ENCODE measurements at places on chromosomes 6 and 20.
A peak's percentile ranks its signal among the peaks of the same experiment; 100 is the strongest.

- no peak for DNase-seq
Measured at GRCh38 chr6:35044145-35044745, 96.9 kb downstream of the TCP11 start.

DNA sequence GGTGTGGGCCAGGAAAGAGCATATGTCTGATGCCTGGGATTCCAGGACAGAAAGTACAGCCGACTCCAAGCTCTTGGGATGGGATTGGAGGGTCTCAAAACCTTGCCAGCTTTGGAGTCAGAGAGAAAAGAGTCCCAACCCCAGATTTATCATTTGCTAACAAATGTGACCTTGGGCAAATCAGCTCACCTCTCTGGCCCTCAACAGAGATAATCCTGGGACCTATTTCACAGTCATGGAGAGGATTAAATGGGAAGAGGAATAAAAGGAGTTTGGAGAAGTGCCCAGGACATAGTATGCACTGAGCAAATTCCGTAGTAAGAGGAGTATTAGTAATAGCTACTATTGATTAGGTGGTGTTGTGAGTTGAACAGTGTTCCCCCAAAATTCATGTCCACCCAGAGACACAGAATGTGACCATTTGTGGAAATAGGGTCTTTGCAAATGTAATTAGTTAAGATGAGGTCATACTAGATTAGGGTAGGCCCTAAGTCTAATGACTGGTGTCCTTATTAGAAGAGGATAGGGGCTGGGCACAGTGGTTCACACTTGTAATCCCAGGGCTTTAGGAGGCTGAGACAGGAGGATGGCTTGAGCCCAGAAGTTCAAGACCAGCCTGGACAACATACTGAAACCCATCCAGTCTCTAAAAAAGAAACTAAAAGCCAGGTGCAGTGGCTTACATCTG is 17.1 kb downstream of the RIPOR3 start:
- DNase-seq: no peak

DNA sequence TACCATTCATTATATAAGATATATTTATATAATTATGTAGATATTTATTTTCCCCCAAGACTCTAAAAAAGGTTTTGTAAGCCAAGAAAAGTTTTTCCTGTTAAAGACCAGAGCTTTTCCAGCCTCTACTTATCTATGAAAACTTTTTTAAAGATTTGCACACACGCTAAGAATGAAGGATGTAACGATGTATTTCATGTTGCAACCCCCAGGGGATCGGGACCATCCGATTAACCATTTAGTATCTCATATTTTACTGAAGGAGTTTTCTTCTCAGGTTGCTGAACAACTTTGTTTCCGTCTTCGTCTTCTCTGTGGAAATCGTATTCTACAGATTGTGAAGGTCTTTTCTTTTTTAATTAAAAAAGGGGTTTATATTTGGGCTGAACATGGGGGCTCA is 70.0 kb upstream of the SASH1 start:
- DNase-seq: no peak

DNA sequence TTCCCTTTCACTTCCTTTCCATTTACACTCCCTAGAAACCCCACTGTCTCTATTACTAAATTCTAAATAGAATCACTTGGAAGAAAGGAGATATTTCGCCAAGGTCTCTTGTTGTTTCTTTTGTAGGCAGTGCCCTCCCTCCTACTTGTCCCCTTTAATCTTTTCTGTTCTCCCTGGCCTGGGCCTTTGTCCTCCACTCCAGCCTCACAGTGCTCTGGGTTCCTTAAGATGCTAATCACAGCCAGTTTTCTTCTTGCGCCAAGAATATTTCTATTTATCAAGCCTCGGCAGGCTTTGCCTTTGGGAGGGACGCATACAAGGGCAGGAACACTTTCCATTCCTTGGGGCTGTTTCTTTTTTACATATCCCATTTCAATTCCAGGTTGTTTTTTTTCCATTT is 520.6 kb upstream of the CHD6 start:
- no peak for DNase-seq

DNA sequence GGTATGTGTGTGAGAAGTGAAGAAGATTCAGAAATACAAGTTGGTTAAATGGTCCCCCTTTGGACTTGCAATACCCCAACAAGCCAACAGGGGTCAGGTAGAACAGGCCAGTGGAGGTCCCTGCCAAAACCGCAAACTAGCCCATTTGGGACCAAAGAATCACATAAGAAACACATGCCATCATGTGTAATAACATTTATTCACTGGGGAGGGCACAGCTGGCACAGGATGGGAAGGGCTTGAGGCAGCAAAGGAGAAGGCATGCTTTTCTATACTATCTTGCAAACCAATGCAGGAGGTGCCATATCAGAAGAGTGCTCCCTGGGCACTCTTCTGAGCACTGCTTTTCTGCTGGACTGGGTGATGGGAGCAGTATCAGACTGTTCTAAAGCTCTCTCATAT is 116.1 kb upstream of the TRAF3IP2 start:
- peak; percentile 13 for DNase-seq

GRCh38 chr6:41257369-41258195 is 28.9 kb downstream of the TREM1 start:
- no peak for DNase-seq

DNA sequence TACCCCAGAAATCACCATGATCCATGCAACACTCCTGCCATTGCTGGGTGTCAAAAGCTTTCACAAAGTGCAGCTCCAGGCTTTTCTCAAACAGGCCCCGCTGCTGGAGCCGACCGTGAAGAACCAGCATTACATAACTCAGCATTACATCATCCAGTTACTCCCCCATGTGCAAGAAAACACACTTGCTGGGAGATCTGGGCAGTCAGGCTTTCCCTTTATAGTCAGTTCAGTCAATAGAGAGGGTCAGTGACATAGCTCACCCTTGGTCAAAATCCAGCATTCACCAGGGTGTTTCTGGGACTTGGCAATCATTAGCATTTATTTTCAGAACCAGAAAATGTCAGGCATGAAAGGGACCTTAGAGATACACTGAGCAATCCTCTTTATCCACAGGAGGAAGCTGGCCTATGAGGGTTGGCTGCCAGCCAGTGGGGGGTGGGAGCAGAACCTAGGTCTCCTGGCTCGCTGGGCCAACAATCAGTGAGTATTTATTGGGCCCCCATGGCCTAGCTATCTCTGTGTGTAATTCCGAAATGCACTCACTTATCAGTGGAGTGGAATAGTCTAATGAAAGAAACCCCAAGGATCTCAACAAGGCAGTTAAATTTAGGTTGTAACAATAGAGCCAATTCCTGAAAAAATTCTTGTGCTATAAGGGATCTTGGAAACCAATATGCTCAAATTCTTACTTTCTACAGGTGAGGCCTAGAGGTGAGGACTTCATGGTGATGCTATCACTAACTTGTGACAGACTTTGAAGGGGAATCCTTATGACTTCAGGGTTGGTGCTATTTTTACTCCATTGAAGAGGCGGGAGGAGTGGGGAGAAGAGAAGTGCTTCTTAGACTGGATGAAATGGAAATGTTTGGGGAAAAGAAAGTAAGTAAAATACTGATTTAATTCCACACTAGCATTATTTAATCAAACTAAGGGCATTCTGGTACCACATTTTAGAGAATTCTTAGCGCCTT is 54.6 kb downstream of the LYRM4 start:
- DNase-seq: no peak

DNA sequence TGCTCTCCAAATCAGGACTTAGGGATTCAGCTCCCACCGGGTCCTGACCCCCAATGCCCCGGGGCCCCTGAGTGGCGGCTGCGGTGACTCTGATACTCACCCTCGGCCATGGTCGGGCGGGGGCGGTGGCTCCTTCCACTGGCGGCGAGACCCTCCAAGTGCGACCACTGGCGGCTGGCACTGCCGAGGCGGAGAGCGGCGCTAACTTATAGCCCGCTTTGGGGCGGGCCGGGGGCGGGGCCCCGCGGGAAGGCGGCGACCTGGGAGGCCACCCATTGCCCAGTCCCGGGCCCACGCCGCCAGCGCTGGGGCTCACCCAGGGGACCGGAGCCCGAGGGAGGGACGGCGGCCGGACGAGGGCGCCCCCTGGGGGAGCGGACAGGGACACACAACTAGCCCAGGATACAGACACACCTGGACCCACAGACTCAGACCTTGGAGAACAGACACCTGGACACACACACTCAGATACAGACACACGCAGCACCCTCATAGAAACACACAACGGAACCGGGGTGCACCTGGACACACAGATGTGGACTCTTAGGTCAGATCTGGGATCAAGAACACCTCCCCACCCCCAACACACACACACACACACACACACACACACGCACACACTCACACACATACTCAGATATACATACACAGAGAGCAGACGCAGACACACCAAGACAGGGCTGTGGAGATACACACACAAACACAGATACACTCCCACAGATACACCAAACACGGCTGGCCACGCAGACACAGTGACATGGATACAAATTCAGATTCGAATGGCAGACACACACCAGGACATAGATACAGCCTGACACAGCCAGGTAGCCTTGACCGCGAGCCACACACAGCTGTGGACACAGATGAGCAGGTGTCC is at the start of gene TGM2:
TGM2 (minus strand) TSS at position 182 of the 877 bp plus-strand sequence; CDS start at position 110, 72 bp downstream.
- DNase-seq: no peak

DNA sequence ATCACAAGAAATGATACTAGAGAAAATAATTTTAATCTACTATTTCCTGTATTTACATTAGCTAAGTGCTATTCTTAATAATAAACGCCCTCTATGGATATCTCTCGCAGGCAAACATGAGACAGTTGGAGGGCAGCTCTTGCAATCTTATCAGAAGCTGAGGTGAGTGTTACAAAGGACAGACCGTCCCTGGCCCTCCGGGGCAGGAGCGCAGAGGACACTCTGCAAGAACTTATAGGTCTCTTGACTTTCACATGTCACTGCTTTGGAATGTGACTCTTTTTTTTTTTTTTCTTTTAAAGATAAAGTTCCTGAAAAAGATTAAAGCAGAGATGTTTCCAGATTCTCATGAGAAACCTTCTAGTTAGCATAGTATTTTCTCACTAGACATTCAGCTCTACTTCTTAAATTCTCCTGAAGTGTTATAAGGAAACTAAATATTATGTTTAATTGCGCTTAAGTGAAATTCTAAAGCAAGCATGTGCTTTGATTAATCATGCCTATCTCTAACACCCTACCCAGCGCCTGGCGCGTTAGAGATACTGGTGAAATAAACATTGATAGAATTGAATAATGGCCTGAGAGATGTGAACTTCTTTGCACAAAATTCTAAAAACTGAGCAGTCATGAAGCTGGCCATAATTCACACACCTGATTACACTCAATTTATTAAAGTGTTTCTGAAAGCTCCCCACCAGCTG is 57.4 kb downstream of the SYTL3 start:
- DNase-seq: peak; percentile 89

GRCh38 chr20:59832406-59833363 is 100.8 kb downstream of the SYCP2 start:
- DNase-seq: no peak

DNA sequence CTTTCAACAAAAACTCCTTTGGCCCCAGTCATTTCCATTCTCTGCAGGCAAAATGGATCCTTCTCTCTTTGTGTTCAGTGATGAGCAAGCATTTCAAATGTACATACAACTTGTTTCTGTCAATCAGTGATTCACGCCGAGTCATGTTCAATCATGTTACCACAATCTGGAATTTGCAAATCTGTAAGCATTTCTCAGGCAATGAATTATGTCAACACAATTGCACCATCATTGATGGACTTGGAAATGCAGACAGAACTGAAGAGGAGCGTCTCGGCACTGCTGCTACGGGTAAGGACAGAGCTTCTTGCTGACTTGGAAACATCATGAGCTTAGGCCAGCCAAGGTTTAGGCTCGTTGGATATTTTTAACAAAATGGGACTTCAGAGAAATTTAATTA is 132.8 kb upstream of the AGPAT4 start:
- DNase-seq: peak; percentile 39

GRCh38 chr6:126143761-126144251 is 157.5 kb downstream of the TRMT11 start:
- DNase-seq: no peak

GRCh38 chr20:16014436-16014835 is 558.8 kb downstream of the KIF16B start:
- no peak for DNase-seq

DNA sequence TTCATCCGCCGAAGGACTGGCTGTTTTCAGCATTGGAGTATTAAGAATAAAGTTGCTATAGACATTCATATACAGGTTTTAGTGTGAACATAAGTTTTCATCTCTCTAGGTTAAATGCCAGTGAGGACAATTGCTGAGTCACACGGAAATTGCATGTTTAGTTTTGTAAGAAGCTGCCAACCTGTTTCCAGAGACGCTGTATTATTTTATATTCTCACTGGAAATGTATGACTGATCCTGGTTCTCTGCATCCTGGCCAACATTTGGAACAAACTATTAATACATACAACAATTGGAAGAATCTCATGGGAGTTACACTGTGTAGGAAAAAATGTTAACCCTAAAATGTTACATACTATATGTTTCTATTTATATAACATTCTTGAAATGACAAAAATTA is 16.7 kb upstream of the TGM6 start:
- no peak for DNase-seq

DNA sequence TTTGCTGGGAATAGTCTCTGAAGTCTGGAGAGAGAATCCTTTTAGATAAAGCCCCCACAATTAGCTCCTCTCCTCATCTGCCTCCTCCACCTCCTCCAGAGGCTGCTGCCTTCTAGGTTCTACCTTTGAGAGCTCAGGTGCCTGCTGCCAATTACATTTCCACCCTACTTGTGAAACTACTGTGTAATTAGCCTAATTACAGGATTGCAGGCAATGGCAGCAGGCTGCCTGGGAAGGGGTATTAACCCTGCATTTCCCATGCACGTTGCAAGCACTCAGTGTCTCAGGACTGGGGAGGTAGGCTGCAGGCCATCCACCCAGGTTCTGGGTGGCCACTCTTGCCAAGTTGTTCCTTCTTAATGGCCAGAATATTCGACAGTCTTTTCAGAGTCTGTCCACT is 215.6 kb upstream of the ZNF217 start:
- DNase-seq: no peak

- no peak for DNase-seq
Measured at GRCh38 chr6:33888664-33889200, 84.9 kb upstream of the MLN start.

- DNase-seq: peak; percentile 56
Measured at GRCh38 chr6:117449549-117450439, 24.1 kb upstream of the ROS1 start.

DNA sequence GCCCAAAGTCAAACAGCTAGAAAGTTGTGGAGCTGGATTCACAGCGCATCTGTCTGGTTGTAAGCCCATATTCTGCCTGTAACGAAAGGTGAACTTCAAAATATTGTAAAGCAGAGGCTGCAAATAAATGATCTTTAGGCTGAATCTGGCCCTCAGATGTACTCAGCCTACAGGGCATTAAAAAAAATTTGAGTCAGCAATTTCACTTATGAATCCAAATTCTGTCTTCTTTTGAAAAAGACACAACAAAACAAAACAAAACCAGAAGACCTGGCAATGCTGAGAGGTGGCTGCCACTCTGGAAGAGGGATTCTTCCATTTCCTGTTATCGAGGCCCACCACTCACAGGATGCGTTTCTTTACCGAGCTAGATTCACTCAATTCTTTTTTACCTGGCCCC is 7.1 kb downstream of the LAMA4 start:
- no peak for DNase-seq

- no peak for DNase-seq
Measured at GRCh38 chr6:43977404-43978111, 149.7 kb downstream of the MRPL14 start.

GRCh38 chr6:136593748-136594490 is 43.7 kb upstream of the MAP7 start:
- DNase-seq: peak; percentile 16
